ENCODE measurements at places on chromosomes 16 and 17.

DNA sequence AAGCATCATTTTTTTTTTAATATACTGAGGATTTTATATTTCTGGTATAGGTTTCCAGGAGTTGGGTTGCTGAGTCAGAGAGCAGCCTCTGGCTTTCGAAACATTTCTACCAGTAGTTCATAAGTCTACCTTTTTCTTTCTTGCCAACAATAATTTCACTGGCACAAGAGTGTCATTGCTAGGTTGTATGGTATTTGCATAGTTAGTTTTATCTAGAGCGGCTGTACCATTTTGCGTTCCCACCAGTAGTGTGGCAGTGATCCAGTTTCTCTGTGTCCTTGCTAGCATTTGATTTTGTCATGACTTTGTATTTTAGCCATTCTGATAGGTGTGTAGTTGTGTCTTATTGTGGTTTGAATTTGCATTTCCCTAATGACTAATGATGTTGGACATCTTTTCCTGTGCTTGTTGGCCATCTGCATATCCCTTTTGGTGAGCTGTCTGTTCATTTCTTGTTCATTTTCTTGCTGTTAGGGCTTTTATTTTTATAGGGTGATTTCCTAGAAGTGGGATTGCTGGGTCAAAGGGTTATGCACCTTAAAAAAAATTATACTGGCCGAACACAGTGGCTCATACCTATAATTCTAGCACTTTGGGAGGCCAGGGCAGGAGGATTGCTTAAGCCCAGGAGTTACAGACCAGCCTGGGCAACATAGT, 39.9 kb downstream of the SNX29 start:
- DNase-seq: no peak

GRCh38 chr16:57590654-57591085, 37.8 kb upstream of the ADGRG1 start:
- DNase-seq: no peak

GRCh38 chr16:24996301-24996700, 18.9 kb downstream of the ARHGAP17 start:
- DNase-seq: no peak

- no peak for DNase-seq
Observed at GRCh38 chr17:2709183-2709661, 2.3 kb downstream of the CLUH start.

- DNase-seq: no peak
Observed at GRCh38 chr17:71855010-71855409, 265.8 kb upstream of the SOX9 start.

- DNase-seq: no peak
Observed at GRCh38 chr16:86016201-86016965, 117.4 kb downstream of the IRF8 start.

DNA sequence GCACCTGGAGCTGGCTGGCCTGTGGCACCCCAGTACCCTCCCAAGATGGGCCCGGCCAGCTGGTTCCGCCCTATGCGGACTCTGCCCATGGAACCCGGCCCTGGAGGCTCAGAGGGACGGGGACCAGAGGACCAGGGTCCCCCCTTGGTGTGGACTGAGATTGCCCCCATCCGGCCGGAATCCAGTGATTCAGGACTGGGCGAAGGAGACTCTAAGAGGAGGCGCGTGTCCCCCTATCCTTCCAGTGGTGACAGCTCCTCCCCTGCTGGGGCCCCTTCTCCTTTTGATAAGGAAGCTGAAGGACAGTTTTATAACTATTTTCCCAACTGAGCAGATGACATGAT, 12.0 kb downstream of the TBX21 start:
- no peak for DNase-seq

GRCh38 chr17:6677946-6678345, 26.4 kb downstream of the C17orf100 start:
- DNase-seq: no peak

- no peak for DNase-seq
Observed at GRCh38 chr17:64133546-64134215, 3.7 kb upstream of the ERN1 start.

GRCh38 chr17:850851-851763, 69.0 kb downstream of the MRM3 start:
- DNase-seq: no peak

- DNase-seq: no peak
Observed at GRCh38 chr16:55628306-55628968, 27.4 kb upstream of the SLC6A2 start.

DNA sequence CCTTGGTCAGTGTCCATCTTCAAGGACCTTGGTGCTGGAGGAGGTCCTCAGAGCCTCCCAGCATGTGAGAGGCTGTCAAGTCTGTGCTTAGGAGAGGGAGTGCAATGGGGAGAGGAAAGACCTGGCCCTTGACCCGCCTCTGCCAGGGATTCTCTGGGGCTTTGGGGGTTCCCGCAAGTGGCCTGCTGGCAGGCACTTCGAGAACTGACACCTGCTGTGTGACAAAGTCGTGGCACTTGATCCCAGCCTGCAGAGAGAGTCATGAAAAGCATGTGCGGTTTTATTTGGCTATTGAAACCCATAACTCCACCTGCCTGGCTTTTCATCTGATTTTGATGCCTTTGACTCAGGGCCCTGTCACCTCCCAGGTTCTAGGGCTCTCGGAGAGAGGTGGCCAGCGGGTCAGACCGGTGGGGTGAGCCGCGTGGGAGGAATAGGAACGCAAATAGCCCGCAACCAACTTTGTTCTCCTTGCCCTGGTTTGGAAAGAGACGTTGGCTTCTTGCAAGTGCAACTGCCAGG, 42.8 kb upstream of the GSE1 start:
- no peak for DNase-seq

GRCh38 chr16:3625911-3626732, 14.7 kb upstream of the SLX4 start:
- no peak for DNase-seq

- DNase-seq: no peak
Observed at GRCh38 chr17:49359990-49360795, 1.9 kb downstream of the ZNF652 start.

DNA sequence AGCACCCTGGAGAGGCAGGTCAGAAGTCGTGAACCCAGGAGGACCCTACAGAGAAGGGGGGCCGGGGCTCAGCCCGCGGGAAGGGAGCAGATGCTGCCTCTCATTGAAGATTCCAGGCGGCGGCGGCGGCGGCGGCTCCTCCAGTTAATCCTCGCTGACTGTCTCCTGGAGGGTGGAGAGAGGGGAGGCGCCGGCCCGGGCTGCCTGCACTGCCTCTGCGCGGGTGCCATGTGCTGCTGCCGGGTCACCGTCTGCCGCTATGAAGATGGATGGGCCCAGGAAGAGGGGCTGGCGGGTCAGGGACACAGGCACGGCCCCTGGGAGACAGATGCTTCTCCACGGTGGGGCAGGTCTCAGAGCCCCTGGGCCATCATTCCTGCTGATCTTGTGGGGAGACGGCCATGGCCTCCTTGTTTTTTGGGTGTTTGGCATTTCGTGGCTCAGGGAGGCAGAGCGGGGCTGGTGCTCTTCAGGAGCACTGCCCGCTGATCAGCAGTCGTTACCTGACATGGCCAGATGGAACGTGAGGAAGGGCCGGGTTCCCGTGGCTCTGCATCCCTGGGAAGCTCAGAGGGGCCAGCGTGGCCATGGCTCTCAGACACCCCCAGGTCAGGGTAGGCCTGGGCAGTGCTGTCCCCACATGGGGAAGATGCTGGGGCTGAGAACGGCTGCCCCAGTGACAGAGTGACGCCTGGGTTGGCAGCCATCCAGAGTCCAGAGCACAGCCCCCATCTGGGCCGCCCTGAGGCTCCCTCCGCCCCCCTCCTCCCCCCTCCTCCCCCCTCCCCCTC, 36.1 kb downstream of the GINS2 start:
- no peak for DNase-seq

DNA sequence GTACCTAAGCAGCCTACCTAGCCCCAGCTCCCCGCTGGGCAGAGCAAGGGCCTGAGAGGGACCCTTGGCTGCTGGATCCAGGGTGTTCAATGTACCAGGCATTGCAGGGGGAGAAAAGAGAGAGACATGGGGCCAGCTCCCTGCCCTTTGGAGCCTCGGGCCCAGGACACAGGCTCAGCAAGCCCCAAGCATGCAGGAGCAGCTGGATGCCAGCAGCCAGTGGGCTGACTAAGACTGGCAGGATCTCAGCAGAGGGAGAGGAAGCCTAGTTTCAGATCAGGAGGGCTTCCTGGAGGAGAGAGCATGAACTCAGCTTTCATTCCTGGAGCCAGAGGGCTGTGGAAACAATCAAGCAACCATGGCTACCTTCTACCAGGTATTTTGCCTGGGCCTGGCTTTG, 82.0 kb upstream of the NKD1 start:
- DNase-seq: no peak

GRCh38 chr17:79930062-79930876, 91.0 kb upstream of the CBX4 start:
- no peak for DNase-seq

DNA sequence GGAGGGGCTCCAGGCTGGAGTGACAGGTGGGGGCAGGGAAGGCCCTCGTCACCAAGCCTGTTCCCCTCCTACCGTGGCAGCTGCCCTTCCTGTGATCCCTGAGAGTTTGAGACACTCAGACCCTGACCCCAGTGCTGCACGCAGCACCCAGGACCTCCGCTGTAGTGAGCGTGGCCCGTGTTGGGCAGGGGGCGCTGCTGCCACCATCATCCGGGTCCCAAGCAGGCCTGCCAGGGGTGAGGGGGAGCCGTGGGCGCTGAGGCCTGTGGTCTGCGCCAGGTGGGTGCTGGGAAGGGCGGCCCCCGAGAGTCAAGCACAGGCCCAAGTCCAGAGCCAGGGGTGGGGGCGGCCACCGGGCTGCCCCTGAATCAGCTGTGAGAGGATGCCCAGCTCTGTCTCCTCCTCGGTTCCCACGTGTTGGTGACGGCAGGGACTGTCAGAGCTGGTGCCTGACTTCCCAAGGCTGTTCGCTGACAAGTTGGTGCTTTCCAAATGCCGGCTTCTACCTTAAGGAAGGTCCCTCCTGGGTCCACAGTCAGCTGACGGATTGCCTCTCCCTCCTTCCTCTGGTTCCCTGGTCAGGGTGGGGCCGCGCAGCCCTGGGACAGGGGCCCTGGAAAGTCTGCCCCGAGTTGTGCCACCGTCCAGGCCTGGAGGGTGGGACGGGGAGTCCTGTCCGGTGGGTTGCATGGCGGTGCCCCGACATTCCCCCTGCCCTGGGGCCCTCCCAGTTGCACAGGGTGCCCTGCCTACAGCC, 31.1 kb downstream of the TPSG1 start:
- DNase-seq: no peak

GRCh38 chr17:47279062-47279801, 25.6 kb downstream of the ITGB3 start:
- DNase-seq: no peak

DNA sequence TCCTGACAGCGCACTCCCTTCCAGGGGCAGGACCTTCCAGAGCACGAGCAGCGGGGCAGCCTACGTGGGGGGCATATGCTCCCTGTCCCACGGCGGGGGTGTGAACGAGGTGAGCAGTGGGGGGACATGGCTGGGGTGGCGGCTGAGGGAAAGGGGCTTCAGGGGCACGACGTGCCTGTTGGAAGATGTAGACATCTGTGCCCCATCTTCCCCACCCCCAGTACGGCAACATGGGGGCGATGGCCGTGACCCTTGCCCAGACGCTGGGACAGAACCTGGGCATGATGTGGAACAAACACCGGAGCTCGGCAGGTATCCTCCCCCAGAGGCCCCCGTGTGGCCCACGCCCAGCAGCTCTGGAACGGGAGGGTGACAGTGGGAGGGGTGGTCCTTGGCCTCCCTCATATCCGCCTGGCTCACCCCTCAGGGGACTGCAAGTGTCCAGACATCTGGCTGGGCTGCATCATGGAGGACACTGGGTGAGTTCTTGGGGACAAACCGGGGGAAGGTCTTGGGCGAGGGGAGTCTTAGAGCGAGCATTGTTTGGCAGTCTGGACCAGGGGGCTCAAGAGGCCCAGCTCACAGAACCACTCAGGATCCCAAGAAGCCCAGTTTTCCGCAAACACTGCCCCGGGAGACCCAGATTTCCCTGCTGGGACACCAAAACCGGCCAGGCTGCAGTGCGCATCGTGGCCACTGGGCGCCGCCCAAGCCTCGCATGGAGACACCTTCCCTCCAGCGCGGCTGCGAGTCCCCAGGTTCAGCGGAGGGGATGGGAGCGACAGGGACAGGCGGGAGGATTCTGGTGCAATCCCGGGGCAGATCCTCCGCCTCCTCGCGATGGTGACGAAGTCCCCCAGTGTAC, 15.7 kb downstream of the ADAM11 start:
- DNase-seq: peak; percentile 80

DNA sequence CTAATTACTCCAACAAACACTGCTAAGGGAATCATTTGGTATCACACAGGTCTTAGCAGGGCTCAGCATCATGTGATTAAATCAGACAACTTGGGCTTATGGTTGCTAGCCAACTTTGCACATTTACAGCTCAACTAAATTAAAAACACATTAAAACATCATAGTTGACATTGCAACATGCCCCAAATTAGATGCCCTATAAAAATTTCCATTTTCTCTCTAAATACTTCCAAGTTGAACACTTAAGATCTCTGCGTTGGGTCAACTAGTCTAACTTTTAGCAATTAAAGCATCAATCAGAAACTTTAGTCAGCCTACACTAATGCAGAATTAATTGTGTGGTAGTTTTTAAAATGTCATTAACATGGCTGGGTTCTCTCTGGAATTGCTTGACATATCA, 12.1 kb downstream of the DNAJC7 start:
- DNase-seq: no peak

- DNase-seq: no peak
Observed at GRCh38 chr16:10579965-10580882, at the start of gene EMP2. Gene EMP2, minus strand, starts transcription at chr16:10580598. Its CDS starts 32,981 bp downstream, at chr16:10547617.

DNA sequence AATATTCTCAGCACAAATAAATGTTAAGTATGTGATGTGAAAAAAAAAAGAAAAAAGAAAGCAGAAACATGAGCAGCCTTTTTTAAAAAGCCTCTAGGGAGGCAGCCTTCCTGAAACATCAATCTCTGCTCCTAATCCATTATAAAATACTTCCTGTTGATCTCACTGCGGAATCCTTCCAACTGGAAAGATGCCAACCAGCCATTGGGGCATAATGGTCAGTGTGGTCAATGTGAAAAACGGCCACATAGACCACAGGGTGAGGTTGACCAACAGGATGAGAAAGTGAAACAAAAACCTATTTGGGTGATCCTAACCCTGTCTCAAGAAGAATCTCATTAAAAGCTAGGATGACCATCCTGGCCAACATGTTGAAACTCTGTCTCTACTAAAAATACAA, 26.1 kb upstream of the ABCA8 start:
- DNase-seq: no peak

DNA sequence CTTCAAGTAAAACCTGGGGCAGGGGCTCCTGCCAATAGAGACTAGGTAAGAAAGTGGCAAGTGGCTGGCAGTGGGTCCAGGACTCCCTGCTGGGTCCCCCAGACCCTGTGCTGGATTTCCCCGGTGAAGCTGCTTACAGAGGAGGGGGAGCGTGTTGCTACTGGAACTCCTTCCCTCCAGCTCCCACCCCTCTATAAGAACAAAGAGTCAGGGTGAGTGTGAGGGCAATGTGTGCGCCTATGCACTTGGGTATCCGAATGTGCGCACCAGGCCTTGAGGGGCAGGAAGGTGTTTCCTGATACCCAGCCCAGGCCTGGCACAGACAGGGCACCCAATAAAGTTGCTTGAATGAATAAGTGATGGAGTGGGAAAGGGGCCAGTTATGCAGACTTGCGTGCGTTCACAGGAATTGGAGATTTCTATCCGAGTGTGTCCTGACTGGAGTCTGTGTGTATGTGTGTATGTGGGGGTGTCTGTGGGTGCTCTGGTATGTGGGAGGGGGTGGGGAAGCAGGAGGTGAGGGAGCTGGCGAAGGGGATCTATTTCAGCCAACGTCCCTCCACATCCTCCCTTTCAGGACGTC, 11.7 kb downstream of the NEUROD2 start:
- no peak for DNase-seq
